ENCODE measurements at places on chromosomes 2 and 18.

- DNase-seq: no peak
Observed at GRCh38 chr2:228410061-228410460, 228.6 kb upstream of the SPHKAP start.

DNA sequence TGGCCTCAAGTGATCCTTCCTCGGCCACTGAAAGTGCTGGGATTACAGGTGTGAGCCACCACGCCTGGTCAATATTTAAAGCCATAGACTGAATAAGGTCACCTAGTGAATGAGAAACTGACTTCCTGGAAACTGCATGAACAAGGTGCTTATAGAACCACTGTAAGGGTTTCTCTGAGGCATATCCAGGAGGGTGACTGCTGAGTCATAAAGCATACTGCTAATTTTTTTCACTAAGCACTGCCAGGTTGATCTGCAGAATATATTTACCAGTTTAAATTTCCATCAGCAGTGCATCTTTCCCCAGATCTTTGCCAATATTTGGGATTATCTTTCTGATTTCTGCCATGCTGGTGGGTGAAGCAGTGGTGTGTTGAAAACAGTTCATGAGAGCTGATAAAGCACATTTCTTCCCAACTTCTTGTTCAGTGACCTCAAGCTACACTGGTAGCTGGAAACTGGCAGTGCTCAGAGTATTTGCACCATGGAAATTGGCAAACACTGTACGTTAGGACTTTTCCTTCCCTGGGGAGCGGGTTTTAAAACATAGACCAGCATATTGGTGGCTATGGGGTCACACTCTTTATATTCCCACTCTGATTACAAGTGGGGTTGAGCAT is 4.2 kb upstream of the CLIP4 start:
- no peak for DNase-seq

DNA sequence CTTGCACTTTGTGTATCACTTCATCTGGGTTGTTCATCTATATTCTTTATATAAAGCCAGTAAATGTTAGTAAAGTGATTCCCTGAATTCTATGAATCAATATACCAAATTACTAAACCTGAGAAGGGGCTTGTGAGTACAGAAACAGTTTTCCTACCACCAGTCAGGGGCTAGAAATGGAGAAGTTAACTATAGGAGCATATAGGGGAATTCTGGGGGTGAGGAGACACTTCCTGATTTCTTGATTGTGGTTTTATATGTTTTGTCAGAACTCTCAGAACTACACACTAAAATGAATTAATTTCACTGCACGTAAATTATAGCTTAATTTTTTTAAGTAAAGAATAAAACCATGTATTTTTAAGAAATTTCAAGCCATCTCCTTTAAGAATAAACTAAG is 93.7 kb downstream of the SESTD1 start:
- DNase-seq: no peak

DNA sequence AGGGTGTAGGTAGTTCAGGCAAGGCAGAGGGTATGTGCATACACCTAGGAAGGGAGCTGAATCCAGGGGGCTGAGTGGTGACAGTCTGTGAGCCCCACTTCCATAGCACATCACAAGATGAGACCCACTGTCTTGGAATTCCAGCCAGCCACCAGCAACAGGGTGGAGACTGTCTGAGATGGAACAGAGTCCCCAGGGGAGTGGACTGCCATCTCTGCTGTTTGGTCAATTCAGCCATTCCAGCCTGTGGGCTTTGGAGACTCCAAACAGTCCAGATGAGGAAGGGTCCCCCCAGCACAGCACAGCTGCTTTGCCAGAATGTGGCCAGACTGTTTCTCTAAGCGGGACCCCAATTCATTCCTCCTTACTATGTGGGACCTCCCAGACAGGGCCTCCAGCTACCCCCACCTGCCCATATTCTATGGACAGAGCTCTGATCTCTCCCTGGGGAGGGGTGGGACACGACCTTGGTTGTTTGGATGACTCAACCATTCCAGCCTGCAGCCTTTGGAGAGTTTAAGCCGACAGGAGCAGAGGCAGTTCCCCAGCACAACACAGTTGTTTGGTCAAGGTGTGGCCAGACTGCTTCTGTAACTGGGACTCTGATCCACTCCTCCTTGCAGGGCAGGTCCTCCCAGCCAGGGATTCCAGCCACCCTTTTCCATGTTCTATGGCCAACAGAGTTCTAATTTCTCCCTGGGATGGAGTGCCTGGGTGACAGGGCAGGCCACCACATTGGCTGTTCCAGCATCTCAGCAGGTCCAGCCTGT is 178.0 kb downstream of the RND3 start:
- no peak for DNase-seq

- DNase-seq: no peak
Observed at GRCh38 chr18:62611453-62612288, 88.8 kb downstream of the ZCCHC2 start.

DNA sequence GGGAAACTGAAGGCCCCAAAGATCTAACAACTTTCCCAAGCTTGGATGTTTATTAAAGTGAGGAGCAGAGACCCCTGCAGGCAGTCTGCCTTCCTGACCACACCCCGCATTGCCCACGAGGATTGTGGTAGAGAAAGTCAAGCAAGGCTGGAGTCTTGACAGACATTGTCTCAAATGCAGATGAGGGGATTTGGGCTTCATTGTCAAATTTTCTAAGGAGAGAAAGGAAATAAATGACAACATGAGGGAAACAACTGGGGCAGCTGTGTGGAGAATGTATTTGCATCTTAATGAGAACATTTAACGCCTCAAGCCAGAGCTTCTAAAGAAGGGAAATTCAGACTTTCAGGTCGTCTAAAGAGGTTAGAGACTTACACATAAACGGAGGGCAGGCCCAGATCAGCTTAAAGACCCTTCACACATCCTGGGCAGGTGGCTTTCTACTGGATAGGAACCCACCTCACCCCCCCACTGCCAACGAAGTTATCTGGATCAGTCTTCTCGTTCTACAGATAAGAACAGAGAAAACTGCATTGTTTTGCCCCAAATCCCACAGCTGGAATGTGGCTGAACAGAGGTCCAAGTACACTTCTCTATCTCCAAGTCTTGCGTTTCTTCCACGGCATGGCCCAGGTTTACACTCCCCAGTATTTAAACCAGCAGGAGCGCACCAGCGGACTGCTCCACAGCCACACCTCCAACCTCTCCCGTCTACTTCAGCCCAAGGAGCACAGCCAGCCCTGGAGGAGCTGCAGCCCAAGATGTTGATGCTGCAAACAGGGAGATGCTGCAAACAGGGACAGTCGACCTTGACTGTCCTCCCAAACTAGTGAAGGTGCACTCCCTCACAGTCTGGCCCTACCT is 16.2 kb upstream of the SCG2 start:
- no peak for DNase-seq

DNA sequence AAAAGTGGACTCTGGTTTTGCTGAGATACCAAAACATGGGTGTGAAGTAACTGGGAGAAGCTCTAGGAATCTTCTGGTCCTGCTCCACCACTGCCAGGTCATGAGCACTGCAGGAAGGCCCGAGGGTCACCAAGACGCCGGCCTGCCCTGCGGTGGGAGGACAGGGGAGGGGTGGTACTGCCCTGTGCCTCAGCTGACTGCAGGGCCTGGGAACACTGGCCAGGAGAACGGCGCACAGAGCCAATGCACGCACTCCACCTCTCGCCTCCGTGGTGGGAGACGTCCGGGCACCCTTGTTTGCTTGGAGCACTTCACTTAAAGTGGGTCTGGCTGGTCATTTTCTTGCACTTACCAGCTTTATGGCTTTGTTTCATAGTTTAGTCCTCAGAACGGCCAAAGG is 153.4 kb downstream of the SH3RF3 start:
- DNase-seq: no peak

- no peak for DNase-seq
Observed at GRCh38 chr2:57523304-57523703, 523.3 kb upstream of the VRK2 start.

GRCh38 chr2:112812318-112813267 is 24.0 kb downstream of the IL1B start:
- DNase-seq: no peak

GRCh38 chr2:28725021-28725711 is 26.5 kb upstream of the PPP1CB start:
- DNase-seq: no peak

DNA sequence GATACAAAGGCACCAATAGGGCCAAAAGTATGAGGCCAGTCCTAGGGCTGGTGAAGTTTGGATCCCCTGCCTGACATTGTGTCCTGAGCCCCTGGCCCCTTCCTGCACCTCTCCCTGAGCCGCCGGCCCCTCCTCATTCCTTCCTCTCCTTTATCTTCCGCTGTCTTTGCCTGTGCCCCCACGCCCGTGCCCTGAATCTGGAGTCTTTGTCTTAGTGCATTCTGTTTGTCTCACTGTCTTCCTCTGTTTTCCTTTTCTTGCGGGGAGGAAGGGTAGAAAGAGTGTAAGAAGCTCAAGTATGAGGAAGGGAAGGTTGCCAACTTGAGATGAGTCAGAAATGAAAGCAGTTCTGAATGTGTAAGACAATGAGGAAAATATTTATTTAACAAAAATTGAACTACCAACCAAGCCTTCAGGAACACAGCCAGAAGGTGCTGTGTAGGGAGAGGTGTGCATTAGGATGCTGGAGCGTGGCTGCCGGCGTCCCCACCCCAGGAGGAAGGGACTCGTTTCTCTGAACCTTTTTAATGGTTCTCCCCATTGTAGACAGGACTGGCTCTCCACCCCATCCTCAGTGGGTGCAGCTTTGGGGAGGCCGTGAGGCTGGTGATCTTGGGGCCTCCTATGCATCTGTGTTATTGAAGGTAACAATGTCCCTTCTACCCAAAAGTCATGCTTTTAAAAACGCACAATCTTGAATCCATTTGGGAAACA is 133.1 kb downstream of the NEDD4L start:
- no peak for DNase-seq

DNA sequence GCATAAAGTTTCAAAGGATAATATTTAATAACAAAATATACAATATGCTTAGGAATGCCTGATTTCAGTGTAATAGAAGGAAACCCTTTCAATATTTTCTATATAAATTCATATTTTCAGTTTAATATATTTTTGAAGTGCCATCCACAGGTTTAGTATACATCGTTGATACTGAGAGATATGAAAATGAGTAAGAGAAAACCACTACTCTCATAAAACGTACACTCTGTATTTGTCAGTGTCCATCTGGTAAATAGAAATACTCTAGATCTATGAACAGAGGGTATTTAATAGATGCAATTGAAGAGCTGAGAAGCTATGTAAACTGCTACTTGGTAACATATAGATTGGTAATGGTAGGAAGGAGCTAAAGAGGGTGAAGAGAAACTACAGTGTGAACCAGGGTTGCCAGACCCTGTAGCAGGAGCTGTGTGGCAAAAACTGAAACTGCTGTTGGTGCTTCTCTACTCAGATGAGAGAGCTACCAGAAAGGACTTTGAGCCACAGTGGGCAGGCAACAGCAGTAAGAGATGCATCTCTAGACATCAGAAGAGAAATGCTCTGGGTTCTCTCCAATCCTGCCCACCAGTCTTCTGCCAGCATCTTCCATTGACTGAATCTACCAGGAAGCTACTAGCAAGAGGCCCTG is 187.4 kb downstream of the CCDC102B start:
- DNase-seq: no peak

DNA sequence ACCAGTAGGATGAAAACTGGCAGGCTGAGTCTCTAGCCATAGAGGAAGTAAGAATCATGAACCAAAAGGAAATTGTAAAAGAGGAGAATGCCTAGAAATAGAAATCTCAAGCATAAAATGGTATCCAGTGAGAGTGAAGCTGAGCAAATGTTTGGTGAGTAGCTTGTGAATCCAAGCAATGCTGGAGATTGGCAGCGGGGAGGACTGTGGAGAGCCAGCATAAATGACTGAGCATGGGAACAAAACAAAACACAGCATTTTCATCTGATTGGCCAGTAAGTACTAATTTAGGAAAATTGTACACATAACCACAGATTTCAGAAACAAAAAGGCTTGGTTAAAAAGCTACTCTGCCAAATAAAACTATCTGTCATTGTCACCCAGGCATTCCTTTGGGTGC is 390.0 kb downstream of the STK39 start:
- no peak for DNase-seq
